ENCODE measurements at places on chromosomes 4 and X. TPM values are rescaled to one million over a fixed set of nuclear protein-coding genes. Genes with fewer than 3 reads are reported as not detected.

Gene HTN1
- total RNA-seq: not detected

GRCh38 chr4:24922416-24922815, 9.6 kb upstream of the CCDC149 start:
- DNase-seq: no peak

DNA sequence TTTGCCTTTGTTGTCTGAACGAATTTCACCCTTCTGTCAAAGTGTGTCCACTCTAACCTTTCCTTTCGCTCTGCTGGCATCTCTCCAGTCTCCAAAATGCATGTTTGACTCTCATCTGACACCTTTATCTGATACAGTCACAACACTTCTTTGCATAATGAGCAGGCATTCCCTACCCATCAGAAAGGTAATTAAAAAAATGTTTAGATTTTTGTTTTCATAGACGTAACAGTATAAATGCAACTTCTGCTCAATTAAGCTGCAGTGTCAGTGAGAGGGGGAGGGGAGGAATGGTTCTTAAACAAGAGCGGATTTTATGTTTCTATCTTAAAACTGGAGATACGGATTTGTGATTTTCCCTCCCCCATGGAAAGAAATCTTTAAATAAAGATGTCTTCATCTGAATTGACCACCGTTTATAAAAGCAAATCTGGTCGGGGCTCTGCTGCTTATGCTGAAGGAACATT, 70.2 kb downstream of the CXXC4 start:
- no peak for DNase-seq

GRCh38 chr4:87469390-87469789, 47.0 kb downstream of the NUDT9 start:
- no peak for DNase-seq

Gene SHOX
- total RNA-seq: not detected

Gene RENBP
- total RNA-seq: 5.0 TPM

DNA sequence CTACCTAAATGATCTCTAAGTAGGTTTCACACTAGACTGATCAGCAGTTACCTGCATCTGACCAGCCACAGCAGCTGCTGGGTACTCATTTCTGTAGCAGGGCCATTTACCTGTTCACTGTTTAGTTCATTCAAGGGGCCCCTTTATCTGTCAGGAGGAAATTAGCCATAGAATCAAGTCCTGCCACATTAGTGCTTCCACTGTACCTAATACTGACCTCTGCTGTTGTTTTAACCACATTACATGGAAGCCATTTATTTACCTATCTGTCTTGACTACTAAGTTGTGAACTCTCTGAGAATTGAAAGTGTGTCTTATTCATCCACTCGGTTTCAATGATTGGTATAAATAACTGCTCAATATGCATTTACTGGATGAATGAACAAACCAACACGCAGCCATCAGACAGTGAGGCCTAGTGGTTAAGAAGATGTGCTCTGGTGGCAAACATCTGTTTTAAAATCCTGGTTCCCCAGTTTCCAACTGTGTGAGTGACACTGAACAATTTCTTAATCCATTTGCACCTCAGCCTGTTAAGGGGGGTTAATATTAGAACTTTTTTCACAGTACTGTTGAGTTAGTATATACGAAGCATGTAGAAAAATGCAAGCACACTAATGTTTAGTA, 30.0 kb upstream of the ANXA5 start:
- DNase-seq: peak; percentile 40

GRCh38 chr4:109559625-109559982, 442 bp upstream of the MCUB start:
- DNase-seq: no peak

Gene CT45A5
- total RNA-seq: not detected

DNA sequence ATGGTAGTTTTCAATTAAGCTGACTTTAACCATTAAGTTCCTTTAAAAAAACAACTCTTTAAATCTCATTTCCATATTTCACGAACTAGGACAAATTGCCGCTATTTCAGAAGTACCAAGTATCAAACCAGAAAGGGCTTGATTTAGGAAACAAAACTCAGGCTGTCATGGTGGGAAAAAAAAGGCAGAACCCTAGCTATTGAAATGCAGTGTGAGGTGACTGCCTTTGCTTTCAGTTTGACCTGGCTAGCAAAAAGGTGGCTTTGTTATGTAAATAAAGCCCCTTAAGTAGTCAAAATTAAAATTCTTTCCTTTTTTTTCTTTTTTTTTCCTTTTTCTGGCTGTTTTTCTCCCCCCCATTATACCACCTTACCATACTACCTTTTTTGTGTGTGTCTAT, 40.6 kb upstream of the CYP2U1 start:
- DNase-seq: no peak

Gene CABS1
- not detected for total RNA-seq

Gene MSANTD1
- 0.39 TPM for total RNA-seq

Gene PDLIM5
- total RNA-seq: 143 TPM

Gene SMIM14
- 23.9 TPM for total RNA-seq

Gene SOX3
- not detected for total RNA-seq

- DNase-seq: no peak
These were observed 66.6 kb downstream of the EDNRA start for GRCh38 chr4:147547314-147548056.

GRCh38 chrX:141158084-141158483, 18.8 kb downstream of the LDOC1 start:
- DNase-seq: no peak

Measured in skin of body (tissue), 3 donors.